ENCODE measurements at places on chromosomes 7 and 10.

DNA sequence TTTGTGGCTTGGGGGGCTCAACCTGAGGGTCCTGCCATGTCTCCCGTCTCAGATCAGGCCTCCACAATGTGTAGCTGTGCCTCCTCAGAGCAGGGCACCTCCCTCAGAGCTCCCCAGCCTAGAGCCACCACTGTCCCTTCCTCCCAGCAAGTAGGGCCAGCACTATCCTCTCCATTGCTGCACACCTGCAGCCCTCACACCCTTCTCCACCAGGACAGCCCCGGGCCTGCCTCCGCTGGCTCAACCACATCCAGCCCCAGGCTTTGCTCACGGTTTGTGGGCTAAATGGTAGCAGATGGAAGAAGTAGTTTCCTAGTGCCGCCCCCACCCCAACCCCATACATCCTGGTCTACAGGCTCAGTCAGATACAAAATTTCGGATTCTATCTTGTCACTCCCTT lies 10.1 kb downstream of the NFKB2 start:
- no peak for DNase-seq

DNA sequence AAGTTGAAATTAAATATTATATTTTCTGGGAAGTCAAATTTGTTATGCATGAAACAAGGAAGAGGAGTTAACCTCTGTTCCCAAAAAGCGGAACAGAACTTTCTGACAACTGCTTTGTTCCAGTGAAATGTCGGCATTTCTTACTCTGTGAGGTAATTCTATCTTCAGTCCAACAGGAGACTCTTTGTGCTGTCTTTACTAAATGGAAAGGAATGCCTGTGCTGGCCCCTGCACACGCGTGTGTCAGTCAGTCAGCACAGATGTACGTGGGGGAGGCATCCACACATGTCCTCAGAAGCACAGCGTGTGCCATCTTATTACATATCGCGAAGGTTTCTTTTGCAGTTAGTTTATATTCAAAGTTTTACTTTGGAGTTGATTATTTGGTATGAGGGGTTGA lies 37.5 kb downstream of the NET1 start:
- DNase-seq = no peak

- no peak for DNase-seq
Measured at GRCh38 chr7:116569737-116570136, 44.9 kb downstream of the CAV1 start.

DNA sequence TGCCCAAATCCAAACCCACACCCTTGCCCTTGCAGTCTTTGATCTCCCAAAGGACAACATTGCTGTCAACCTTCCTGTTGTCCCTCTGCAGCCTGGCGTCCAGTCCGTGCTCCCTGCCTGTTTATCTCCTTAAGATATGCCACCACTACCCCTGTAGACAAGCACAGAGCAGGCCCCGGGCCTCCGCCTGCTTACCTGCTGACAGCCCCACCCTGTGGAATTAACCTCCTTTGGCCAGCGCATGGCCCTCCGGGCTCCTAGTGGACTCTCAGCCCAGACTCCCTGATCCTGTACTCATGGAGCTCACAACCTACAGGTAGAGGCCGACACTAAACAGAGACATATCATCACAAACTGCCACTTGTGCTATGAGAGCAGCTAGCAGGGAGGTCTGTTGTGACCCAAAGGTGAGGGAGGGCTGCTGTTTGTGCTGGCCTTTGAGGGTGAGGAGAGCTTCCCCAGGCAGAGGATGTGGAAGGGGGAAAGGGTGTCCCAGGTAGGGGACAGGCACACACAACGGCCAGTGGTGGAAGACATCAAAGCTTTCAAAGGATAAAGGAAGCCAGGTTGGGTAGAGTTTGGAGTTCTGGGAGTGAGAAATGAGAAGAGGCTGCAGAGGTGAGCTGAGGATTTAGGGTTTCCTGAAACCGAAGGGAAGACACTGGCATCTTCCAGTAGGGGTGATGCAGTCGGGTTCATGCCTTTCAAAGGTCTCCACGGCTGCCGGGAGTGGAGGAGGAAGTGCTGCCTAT lies 174.5 kb upstream of the ZMIZ1 start:
- no peak for DNase-seq

- DNase-seq = no peak
Measured at GRCh38 chr10:6383096-6383812, 180.5 kb downstream of the PFKFB3 start.

- no peak for DNase-seq
Measured at GRCh38 chr7:151429237-151429559, 10.7 kb downstream of the CRYGN start.

- no peak for DNase-seq
Measured at GRCh38 chr7:36264123-36264801, 111.2 kb downstream of the EEPD1 start.

DNA sequence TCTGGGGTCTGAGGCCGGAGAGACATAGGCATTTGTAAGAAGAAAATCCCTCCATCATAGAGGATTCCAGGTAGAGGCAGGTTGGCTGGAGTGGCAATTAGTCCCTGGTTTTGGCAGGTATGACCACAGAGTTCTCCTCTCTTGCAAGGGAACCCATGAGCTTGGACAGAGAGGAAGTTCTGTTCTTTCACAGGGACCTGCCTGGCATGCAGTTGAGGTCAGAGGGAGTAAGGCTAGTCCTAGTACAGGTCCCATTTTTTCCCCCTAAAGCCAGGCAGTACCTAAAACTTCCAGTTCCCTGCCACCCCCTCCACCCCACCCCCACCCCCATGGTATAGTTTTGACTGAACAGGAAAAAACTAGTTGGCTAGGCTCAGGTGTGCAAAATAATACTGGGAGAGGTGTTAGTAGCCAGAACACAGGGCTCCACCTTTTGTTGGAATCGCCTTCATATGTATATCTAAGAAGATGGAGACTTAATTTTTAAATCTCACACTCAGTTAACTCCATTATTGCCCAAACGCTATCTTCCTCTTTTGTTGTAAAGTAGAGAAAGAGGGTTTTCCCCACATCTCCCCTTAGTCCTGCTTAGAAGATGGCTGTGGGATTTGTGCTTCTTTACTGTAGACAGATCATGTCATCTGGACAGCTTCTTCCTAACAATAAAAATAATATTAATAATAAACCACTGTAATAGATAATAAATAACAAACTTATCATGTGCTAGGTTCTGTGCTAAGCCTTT lies 188.1 kb downstream of the TCF7L2 start:
- no peak for DNase-seq

DNA sequence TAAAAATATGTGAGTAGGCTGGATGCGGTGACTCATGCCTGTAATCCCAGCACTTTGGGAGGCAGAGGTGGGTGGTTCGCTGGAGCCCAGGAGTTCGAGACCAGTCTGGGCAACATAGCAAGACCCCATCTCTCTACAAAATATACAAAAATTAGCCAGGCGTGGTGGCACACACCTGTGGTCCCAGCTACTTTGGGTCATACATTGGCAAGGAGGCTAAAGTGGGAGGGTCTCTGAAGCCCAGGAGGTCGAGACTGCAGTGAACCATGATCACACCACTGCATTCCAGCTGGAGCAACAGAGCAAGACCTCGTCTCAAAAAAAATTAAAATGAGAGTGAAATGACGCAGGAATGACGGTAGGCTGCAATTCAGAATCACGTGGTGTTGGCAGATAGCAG lies 64.7 kb upstream of the SH2B2 start:
- DNase-seq = no peak

DNA sequence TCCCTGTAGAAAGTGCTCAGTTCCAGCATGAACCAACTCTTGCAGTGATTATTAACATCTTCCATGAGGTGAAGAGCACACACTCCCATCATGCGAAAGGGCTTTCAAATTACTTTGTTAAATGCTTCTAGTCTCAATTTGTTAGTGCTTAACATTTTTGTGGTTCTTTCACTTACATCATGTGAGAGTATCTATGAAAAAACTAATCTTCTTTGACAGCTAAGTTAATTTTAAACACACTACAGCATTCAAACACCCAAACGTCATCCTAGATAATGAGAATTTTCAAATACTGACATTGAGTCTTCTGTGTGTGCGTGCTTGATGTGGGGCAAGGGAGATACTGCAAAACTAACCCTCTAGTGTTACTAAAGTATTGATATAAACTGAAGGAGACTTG lies 84.8 kb downstream of the ETV1 start:
- DNase-seq = no peak

DNA sequence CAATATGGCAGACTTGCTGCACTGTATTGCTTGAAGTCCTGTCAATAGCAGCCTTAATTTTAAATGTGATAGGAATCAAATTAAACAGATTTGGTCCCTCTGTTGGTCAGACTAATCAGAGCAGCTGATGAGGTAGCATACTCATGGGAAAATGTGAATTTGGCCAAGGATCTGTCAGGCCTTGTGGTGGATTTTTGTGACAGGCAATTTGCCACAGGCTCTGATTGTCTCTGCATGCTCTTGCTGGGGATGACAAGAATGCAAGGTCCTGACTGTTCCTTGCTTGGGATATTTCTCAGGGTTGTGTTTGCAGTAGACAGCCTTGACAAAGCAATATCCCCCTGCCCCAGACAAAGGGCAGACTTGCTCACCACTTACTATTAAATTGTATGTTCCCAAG lies 41.5 kb upstream of the GARS1 start:
- no peak for DNase-seq

DNA sequence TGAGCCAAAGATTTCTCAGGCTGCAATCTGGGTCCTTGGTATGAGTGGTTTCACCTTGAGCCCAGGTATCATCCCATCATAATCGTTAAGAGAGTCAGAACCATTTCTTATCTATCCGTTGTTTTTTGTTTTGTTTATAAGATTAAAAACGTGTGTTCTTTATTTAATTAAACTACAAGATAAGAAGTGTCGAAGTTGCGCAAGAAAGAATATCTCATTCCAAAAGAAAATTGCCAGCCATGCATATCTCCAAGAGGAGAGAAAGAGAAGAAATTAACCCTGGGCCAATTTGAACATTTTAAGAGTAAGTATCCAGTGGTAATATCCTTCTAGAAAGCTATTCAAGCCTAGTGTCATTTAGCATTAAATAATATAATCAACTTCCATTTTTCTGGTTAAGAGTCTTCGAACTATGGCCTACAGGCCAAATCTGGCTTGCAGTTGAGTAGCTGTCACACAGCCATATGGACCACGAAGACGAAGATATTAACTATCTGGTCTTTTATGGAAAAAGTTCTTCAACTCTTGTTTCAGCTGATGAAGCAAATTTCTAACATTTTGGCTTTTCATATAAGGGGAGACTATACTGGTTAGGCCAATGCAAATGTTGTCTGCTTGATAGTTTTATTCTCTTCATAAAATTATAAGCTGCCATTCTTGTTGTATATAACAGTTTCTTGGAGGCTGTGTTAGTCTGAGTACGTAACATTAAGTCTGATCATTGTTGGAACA lies 576.4 kb downstream of the REEP3 start:
- DNase-seq = no peak

GRCh38 chr10:7000061-7000460 lies 410.8 kb downstream of the SFMBT2 start:
- DNase-seq = no peak

DNA sequence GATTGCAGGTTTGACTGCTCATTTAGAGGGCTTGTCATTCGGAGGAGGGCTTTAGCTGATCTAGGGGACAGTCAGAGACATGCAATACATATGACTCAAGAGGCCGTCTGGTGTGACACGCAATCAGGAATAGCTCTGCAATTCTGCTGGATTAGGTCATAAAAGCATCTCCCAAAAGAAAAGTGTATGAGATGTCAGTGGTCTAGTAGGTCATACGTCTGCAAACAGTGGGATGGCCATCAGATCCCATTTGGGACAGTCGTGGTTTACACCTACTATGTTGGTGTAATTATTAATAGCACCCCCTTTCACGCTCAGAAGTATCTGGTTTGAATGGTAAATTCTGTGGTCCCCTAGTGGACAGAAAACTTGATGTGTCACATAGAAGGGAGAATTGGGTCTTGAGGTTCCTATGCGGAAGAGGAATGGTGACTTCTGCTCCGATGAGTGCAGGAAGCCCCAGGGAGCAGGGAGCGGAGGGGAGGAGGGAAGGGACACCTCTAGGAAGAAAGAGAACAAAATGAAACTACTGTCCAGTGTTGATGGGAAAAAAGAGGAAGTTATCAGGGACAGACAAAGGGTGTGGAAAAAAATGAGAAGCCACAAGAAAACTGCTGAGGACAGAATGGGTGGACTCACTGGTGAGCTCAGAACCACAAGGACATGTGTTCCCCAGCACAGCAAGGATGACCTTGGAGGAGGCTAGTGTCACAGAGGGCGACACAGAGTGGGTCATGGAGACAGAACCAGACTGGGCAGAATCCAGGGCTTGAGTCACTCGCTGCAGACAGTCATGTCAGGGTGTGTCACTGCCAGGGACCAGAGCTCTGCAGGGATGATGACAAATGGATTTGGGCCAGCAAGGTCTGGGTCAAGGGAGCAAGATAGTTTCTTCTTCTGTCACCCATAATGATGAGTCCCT lies 59.9 kb downstream of the MAP3K8 start:
- no peak for DNase-seq

DNA sequence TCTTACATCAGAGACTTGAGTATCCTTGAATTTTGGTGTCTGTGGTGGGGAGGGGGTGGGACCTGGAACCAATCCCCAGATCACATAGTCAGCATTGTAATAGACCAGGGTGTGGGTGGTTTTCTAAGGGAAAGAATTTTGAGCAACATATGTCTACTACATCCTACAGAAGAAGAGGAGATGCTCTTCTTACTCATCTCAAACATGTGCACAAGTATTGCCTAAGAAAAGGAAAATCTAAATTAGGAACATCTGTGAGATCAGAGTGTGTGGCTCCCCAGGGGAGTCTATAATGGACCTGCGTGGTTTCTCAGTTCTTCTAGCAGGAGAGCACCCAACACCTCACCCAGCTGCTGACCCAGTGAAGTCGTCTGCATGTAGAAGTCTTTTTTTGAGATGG lies 148.8 kb downstream of the CCDC3 start:
- DNase-seq = no peak

DNA sequence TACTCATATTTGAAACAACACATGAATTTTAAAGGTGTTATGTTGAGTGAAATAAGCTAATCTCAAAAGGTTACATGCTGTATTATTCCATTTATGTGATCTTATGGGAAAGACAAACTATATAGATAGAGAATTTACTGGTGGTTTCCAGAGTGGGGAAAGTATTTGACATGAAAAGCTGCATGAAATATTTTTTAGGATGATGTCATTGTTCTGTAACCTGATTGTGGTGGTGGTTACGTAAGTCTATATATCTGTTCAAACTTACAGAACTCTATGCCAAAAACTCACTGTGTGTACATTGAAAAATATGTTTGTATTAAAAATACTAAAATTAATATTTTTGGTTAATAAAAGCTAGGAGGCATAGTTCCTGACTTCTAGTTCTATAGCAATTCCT lies 453.0 kb downstream of the SORCS3 start:
- DNase-seq = no peak

DNA sequence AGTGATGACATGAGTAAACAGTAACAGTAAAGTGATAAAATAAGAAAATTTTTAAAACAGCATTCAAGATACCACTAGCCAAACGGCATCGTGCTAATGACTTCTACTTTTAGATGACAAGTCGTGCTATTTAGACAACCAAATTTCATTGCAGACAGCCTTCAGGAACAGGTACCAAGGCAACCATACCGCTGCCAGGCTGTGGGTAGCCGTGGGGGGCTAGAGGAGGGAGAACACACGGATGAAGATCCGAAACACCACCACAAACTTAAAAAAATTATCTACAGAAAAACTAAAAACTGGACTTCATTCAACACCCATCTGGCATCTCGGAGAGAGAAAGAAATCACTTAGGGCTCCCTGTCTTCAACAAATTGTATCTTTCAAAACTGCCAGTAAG lies 89.6 kb downstream of the RSU1 start:
- DNase-seq = no peak

Data from NCI-H2227 treated with DMSO at 0.1 percent for 48 hours (cell line).